Neural progenitor cell (in vitro differentiated cells): ENCODE measurements at places on chromosomes 16 and 17. TPM values are rescaled to one million over a fixed set of nuclear protein-coding genes. Genes with fewer than 3 reads are reported as not detected.

MRC2 gene
- total RNA-seq, result 24.6 and 88.2 TPM in 2 replicates

GRCh38 chr17:72725433-72726068 is 366.9 kb downstream of the SLC39A11 start:
- no peak overlapping the region for H3K27ac ChIP-seq
- H3K4me3 ChIP-seq, result no peak overlapping the region
- no peaks in the 10 kb centered on the region for H3K27me3 ChIP-seq
- DNase-seq, result peak; percentile 85
- H3K36me3 ChIP-seq, result no peaks in the 10 kb centered on the region
- H3K4me1 ChIP-seq, result peaks cover 12% of the 10 kb centered on the region

DNA sequence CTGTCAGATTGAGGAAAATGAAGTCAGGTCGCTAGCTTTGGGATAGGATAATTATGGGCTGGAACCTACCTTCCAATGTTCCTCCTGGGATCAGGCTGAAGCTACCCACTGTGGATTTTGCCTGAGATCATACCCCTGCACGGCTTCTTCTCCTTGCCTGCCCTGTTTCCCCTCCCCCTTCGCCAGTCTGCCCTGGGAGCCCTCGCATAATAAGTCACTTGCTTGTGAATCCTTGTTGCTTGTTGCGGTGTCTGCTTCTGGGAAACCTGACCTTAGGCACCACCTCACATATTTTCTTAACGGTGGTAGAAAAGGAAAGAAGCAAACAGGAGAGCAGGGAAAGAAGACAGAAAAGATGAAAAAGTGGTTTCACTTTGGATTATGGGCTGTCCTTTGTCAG is 13.3 kb upstream of the PMP22 start:
- no peak overlapping the region for H3K27ac ChIP-seq
- H3K36me3 ChIP-seq, result no peaks in the 10 kb centered on the region
- no peak overlapping the region for H3K4me3 ChIP-seq

WFIKKN2 gene
- total RNA-seq, result not detected in 2 replicates

GRCh38 chr17:4509401-4509800 is 10.7 kb downstream of the SPNS2 start:
- no peak for DNase-seq
- peaks cover 4% of the 10 kb centered on the region for H3K4me1 ChIP-seq
- no peaks in the 10 kb centered on the region for H3K36me3 ChIP-seq
- no peak overlapping the region for H3K4me3 ChIP-seq
- no peak overlapping the region for H3K27ac ChIP-seq
- H3K27me3 ChIP-seq, result no peaks in the 10 kb centered on the region

DNA sequence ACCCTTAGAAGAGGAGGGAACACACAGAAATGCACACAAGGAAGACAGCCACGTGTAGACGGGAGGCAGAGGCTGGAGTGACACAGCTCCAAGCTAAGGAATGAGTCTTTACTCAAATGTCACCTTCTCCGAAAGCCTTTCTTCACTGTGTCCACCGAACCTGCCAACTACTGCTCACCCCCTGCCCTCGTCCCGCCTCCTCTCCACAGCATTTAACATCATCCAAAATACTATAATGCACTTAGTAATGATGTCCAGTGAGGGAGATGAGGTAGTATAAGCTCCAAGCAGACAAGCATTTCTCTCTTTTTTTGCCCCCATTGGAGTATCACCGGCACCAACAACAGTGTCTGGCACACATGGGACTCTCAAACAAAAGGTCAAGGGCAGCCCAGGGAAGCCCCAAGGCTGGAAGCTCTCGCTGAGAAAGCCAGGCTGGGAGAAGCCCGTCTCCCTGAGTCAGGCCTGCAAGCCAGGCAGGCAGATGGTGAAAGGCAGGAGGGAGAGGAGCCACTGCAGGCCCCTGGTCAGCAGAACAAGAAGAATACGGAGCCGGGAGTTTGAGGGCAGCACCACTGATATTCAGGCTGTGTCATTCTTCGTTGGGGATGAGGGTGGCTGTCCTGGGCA is 25.9 kb downstream of the ZFHX3 start:
- peaks cover 32% of the 10 kb centered on the region for H3K27me3 ChIP-seq
- H3K36me3 ChIP-seq, result no peaks in the 10 kb centered on the region
- DNase-seq, result no peak
